Astrocyte (in vitro differentiated cells and primary cell): ENCODE measurements at places on chromosomes 5 and 9. TPM values are rescaled to one million over a fixed set of nuclear protein-coding genes. Genes with fewer than 3 reads are reported as not detected.

Gene DNAI1
- 0.58 and 1.8 TPM in 2 replicates for total RNA-seq

Gene WNK2
- 0.89 and 1.9 TPM in 2 replicates for total RNA-seq

DNA sequence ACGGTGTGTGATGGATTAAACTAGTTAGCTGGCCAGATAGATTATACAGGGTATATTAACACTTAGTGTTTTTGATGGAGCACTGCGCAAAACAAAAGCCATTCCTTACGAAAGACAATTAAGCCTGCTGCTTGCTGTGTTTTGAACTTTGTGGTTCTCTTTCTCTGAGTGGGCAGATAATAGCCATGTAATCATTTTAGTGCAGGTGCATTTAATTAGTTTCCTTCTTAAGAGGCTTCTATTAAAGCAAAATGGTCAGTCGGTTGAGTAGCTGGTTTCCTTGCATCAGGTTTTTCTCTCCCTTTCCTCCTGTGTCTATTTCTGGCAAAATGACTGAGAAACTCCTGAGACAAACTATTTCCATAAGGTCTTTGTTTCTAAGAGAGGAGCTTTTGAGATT lies 512.5 kb downstream of the DMAC1 start:
- no peak for DNase-seq

DNA sequence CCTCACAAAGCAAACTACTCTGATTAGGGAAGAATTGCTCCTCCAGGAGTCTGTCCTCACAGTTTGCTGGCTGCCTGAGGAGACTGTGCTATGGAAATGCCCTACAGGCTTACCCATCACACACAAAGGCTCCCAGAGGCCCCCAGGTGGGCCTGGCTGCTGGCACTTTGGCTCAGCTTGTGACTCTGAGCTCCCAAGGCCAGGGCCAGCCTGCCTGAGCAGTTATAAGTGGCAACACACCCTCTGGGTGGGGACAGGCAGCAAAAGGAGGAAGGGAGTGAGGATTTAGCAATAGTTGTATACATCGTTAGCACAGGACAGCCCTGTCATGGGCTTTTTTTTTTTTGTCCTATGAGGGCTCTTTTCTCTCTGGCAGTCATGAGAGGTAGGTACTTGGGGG lies 103.5 kb downstream of the DAPK1 start:
- no peak for DNase-seq

- peak; percentile 55 for DNase-seq
These were observed 261.3 kb downstream of the TMEM167A start for GRCh38 chr5:82815871-82816270.
